GM23338 (cell line): ENCODE measurements at places on chromosomes 7 and 10.

GRCh38 chr7:127943541-127944521 lies 87.4 kb downstream of the LRRC4 start:
- H3K27me3 ChIP-seq = no peaks in the 10 kb centered on the region
- DNase-seq = no peak
- H3K4me3 ChIP-seq = no peak overlapping the region

- DNase-seq = no peak
- no peaks in the 10 kb centered on the region for H3K27me3 ChIP-seq
- no peak overlapping the region for H3K4me3 ChIP-seq
- H3K4me1 ChIP-seq = no peaks in the 10 kb centered on the region
Measured at GRCh38 chr7:141748396-141748795, 10.2 kb downstream of the SSBP1 start.

DNA sequence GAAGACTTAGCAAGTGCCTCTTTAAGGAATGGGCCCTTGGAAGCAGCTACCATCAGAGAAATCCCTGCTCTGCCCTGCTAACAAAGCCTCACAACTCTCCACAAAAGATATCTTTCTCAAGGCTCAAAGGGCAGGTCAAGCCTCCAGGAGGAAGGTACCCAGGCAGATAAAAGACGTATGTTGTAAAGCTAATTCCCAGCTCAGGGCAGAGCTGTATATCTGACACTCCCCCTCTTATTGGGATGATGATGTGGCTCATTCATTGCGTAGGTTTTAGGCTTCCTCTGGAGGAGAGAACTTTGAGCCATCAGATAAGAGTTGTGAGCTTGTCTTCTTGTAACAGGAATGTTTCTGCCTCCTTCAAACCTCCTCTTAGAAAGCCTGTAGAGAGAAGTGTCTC lies 145.4 kb downstream of the CALN1 start:
- no peak overlapping the region for H3K4me3 ChIP-seq
- no peak for DNase-seq
- no peaks in the 10 kb centered on the region for H3K27me3 ChIP-seq
- no peaks in the 10 kb centered on the region; the same call in 1 of the 2 replicates for H3K36me3 ChIP-seq

DNA sequence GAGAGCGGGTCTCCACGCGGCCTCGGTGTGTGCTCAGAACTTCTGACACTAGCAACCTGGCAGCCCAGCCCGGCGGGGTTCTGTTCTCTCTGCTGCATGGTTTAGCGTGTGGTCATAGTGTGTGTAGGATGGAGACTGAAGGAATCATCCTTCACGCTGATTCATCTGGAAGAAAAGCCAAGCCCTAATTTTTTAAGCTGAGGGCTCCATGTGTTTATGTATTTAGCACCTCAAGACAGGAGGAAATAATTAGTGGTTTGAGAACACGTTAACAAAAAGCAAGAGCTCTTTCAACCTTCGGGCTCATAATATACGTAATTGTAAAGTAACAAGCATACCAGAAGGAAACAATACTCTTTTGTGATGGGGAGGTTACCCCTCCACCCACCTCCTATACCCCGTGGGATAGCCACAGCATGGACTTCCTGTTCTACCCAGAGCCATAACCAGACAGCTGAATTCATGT lies 504.6 kb upstream of the MKI67 start:
- H3K27ac ChIP-seq = no peak overlapping the region
- H3K36me3 ChIP-seq = no peaks in the 10 kb centered on the region
- H3K4me1 ChIP-seq = peaks cover 12% of the 10 kb centered on the region; the same call in 1 of the 2 replicates
- no peak for DNase-seq
- H3K27me3 ChIP-seq = no peaks in the 10 kb centered on the region

GRCh38 chr7:127766831-127767459 lies 115.0 kb downstream of the SND1 start:
- peaks cover 27% of the 10 kb centered on the region for H3K4me1 ChIP-seq
- no peak overlapping the region for H3K4me3 ChIP-seq
- H3K27me3 ChIP-seq = no peaks in the 10 kb centered on the region
- DNase-seq = no peak
- no peak overlapping the region for H3K27ac ChIP-seq
- H3K36me3 ChIP-seq = 0 out of 2 replicates have a peak, but pooled peaks cover 6% of the 10 kb centered on the region

DNA sequence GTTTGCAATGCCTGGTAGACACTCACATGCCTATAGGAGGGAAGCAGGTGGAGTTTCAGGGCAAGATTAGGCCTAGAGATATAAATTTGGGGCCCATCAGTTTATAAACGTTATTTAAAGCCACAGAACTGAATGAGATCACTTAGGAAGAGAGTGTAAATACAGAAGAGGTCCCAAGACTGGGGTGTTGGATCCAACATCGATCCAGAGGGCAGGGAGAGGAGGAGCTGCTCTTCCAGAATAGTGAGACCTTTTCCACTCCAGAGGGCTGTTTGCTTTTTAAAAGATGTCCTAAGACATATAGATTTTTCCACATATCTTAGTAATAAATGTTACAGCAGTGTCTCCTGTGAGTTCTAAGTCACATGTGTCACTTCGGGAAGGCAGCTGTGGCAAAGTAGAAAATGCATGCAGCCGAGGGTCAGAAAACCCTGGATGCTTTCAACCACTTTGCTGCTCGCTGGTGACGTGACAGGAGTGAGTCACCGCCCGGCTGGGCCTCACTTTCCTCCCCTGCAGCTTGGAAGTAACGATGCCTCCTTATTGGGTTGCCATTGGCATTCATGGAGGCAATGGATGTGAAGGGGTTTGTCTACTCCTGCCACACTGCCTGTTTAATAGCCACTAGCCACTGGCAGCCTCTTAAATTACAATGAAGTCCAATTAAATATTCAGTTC lies 95.4 kb downstream of the TRIL start:
- H3K4me3 ChIP-seq = no peak overlapping the region
- no peak overlapping the region for H3K27ac ChIP-seq
- no peak for DNase-seq
- H3K27me3 ChIP-seq = no peaks in the 10 kb centered on the region
